ENCODE measurements at places on chromosomes 1 and 21.
A peak's percentile ranks its signal among the peaks of the same experiment; 100 is the strongest.

DNA sequence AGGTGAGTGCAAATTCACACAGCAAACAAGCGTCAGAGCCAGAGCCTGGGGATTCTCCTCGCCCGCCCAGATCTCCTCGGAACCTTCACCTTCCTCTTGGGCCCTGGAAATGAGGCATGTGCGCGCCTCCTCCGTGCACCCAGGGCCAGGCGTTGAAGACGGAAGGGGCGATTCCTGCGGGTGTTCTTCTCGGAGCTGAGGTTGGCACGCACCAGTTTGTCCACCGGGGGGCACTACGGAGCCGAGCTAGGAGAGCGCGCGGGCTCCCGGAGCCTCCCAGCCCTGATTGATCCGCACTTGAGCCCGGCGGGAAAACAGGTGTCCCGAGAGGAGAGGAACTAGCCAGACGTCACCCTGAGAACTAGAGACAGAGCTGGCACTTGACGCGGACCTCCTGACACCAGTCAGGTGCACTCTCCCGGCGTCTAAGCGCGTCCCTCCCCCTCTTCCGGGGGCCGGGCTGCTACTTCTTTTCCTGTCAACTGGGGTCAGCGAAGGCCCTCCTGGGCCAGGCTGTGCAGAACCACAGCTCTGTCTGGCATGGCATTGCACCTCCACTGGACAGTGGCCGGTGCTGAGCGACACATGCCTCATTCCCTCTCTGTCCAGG lies 18.3 kb upstream of the SERINC2 start:
- DNase-seq: peak; percentile 76

DNA sequence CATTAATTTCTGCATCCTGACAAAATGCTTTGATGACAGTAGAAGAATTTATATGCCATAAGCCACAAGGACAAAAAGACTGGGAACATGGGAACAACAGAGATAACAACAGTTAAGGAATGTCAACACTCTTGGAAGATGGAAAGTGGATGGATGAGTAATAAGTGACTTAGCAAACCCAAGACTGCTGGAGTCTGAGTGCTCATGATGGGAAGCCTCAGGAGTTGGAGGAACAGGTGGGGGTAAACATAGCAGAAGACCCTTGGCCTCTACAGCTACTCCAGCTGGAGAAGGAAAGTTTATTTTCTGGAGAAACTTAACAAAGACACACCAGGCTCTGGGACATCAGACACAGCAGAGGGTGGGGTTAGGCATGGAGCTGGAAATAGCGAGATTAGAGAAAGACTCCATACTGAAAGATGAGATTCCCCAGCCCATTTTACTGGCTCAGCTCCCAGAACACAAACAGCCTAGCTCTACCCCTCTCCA lies 13.6 kb downstream of the G0S2 start:
- no peak for DNase-seq

GRCh38 chr1:82319546-82319945 lies 518.8 kb downstream of the ADGRL2 start:
- DNase-seq: no peak

- no peak for DNase-seq
Observed at GRCh38 chr1:145782272-145783099, 41.4 kb downstream of the RNF115 start.

DNA sequence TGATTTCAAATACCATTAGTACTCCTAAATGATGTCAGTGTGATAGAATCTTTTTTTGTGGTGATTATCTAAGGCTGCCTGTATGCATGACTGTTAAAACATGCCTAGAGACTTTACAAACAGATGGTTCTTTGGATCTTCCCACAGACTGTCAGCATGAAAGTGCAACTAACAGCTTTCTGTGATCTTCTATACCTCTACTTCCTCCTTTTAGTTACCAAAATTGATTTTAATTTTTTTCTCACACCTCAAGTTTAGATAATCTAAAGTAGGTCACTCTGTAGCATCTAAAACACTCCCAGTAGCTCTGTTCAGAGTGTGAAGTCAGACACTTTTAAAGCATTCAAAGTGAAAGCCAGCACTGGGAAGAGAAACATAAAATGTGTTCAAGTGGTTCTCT lies 534.5 kb downstream of the PTPRC start:
- DNase-seq: no peak

GRCh38 chr1:53084589-53084971 lies 22.6 kb downstream of the PODN start:
- no peak for DNase-seq

DNA sequence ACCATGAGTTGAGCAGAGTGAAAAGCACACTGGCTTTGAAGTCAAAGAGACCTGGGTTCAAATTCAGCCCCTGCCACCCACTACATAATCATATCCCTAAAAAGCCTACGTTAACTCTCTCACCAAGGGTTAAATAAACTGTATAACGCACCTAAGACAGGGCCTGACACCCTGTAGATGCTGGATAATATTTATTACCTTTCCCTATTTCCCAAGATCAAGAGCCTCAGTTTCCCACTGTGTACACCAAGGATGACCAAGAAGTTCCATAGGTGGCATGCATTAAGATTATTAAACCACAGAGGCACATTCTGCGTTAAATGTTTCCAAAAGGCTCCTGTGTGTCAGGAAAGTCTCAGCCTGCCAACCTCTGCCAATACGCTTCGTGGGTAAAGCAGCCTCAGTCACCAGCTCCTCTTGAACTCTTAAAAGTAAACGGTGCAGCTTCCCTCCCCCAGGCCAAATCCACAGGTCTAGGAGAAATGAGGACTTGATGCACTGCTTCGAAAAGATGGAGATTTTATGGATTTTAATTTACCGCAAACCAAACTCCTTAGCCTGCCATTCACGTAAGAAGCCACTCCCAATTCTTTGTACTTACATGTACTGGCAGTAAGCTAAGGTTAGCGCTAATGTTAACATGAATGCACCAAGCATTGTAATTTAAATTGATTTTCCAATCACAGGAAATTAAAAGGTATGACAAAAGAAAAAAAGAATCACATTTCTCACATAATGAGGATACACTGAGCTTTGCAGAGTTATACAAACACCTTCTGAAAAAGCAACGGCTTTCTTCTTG lies 2.6 kb downstream of the USP24 start:
- no peak for DNase-seq

DNA sequence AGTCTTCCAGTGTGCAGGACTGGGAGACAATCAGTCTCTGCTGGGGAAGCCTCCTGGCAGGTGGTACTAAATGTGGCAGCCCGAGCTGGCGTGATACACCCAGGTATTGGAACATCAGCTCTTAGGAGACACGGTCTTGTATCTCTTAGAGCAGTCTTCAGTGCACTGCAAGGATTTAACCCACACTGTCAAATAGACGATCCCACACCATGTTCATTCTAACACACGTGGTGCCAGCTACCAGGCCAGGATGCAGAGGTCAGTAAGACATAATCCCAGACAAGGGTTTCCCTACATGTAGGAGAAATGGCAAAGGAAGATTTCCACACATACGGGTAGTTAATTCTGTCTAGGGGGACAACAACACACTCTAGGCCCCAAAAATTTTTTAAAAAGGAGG lies 8.7 kb downstream of the TRIM11 start:
- no peak for DNase-seq

DNA sequence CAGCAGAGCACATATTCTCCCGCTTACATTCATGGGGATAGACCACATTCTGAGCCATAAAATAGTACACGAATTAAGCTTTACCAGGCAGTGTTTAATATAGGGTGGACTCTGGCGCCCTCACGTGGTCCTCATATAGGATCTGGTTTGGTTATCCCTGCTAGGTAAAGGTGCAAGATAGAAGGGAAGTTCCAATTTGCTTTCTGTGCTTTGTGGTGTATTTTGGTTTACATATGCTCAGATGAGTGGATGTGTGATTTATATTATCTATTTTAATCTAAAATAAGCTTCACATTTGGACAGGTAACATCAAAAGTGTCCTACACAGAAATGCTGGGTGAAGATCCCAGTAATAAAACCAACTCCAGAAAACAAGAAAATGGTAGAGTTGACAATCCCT lies 3.6 kb downstream of the CR1 start:
- peak; percentile 76 for DNase-seq

DNA sequence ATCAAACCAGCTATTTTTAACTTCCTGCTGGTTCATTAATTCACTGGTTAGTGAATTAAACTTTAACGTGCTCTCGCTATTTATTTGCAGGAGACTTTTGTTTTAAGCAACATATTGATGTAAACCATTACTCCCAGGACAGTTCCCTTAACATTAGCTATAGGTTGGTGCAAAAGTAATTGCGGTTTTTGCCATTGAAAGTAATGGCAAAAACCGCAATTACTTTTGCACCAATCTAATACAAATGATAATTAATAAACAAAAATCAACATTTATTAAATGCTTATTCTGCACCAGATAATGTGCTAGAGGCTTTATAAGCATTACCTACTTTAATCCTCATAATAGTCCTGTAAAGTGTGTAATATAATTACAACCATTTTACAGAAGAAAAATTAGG lies 176.5 kb downstream of the NPHP4 start:
- DNase-seq: no peak

- no peak for DNase-seq
Observed at GRCh38 chr1:59029411-59030167, 245.7 kb upstream of the JUN start.

- DNase-seq: no peak
Observed at GRCh38 chr1:61922950-61923480, 180.7 kb downstream of the PATJ start.

DNA sequence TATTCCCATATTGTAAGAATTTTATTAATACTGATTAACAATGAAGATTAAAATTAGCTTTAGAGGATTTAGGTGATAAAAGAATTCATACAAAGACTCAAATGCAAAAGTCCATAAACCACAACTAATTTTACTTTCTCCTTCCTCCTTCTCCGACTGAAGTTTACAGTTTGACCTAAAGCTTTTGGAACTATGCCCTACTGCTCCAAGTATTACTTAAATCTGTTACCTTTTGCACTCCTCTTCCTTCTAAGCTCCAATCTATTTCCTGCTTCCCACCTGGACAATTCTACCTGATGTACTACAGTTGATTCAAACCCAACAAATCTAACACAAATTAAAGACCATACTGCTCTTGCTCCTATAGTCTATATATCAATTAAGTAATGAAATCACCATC lies 36.3 kb downstream of the ANKRD13C start:
- no peak for DNase-seq

- DNase-seq: no peak
Observed at GRCh38 chr1:32765570-32766327, 51.4 kb downstream of the YARS1 start.

DNA sequence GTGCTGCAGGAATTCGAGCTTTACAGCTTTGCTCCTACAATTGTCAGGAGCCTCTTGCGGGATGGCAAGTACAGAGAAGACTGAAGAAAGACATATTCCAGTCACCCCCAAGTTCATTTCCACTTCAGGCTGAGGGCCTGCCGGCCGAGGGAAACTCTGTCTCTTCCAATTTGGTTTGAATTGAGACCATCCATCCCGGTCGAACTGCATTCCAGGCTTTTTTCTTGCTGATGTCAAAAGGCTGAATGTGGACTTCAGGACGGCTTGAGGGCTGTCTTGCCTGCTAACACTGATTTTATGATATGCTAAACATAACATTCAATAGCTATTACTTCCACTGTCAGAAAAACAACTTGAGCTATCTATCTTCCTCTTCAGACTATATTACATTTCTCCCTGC lies 79.8 kb upstream of the PLXNA2 start:
- DNase-seq: no peak

DNA sequence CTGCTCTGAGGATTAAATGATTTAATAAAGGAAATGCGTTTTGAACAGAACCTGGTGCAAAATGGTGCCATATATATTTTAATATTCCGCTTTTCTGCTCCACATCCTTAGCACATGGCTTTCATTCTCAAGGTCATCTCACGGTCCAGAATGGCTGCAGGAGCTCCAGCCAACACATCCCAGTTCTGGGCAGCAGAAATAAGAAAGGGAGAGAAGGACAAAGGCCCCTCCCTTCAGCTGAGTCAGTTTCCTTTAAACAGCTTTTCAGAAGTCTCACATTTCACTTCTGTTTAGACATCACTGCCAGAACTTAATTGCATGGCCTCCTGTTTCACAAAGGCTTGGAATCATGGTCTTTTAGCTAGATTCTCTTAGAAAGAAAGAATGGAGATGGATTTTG lies 75.2 kb upstream of the LRRN2 start:
- no peak for DNase-seq

DNA sequence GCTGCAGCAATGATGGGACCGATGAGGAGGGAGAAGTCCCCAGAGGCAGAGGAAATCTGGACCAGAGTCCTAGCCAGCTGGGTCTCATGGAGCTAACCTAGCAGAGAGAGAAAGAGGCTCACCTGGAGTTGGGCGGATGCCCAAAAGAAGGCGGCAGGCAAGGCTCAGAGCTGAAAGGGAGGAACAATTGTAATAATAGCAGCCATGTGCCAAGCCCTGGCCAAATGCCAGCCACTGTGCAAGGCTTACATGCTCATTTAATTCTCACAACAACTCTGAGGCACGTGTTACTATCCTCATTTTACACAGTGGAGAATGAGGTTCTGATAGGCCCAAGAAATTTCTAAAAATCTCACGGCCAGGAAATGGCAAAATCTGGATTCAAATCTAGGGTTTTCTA lies 50.0 kb upstream of the ZNF648 start:
- DNase-seq: peak; percentile 75

- DNase-seq: no peak
Observed at GRCh38 chr1:192005976-192006375, 152.3 kb upstream of the RGS18 start.

DNA sequence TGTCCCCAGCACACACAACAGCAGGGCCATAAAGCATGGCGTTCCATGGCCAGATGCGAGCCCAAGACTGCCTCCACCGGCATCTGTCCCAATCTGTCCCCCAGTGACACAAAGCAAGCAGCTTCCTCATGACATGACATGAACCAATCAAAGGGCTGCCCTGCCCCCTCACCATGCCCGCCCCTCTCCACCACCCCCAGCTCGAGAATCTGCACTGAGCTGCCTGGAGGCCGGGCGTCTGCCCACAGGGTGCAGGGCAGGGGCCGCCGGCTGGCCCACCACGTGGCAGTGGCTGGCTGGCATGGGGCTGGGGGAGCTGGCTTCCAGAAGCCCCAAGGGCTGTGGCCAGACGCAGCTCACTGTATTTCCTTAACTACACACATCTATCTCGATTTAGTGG lies 27.8 kb downstream of the WNT9A start:
- no peak for DNase-seq

DNA sequence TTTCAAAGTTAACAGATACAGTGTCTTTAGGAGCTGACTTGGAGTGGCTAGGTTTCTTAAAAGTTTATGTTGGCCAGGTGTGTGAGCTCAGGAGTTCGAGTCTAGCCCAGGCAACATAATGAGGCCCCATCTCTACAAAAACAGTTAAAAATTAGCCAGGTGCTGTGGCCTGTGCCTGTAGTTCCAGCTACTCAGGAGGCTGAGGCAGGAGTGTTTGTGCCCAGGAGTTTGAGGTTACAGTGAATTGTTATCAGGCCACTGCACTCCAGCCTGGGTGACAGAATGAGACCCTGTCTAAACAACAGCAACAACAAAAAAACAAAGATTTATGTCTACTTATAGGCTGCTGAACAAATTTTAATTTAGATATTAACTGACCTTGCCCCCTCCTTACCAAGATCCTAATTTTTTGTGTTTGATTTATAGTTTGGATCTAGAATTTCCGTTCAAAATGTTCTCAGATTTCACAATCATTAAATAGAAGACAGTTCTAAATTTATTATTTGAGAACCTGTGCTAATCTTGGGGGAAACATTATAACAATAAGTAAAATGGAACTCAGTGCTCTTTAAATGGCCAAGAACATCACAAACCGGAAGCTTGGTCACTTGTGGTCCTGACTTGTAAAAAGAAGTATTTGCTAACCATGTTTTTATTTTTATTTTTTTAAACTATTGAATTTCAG lies 67.8 kb downstream of the POU2F1 start:
- DNase-seq: no peak

Measured in NCI-H1092 treated with DMSO at 0.1 percent for 48 hours (cell line).